ENCODE measurements at places on chromosomes 13 and 19. TPM values are rescaled to one million over a fixed set of nuclear protein-coding genes. Genes with fewer than 3 reads are reported as not detected.

GRCh38 chr19:55276720-55277430, 3.0 kb downstream of the HSPBP1 start:
- no peak overlapping the region for H3K4me3 ChIP-seq
- H3K27ac ChIP-seq: no peak overlapping the region
- H3K36me3 ChIP-seq: peaks cover 6% of the 10 kb centered on the region
- no peaks in the 10 kb centered on the region for H3K27me3 ChIP-seq
- H3K4me1 ChIP-seq: peaks cover 7% of the 10 kb centered on the region

- H3K27ac ChIP-seq: no peak overlapping the region
- no peak overlapping the region for H3K4me3 ChIP-seq
- H3K36me3 ChIP-seq: peaks cover 10% of the 10 kb centered on the region
- no peaks in the 10 kb centered on the region for H3K4me1 ChIP-seq
- H3K27me3 ChIP-seq: no peaks in the 10 kb centered on the region
Measured at GRCh38 chr19:46670813-46671212, 9.8 kb upstream of the DACT3 start.

DNA sequence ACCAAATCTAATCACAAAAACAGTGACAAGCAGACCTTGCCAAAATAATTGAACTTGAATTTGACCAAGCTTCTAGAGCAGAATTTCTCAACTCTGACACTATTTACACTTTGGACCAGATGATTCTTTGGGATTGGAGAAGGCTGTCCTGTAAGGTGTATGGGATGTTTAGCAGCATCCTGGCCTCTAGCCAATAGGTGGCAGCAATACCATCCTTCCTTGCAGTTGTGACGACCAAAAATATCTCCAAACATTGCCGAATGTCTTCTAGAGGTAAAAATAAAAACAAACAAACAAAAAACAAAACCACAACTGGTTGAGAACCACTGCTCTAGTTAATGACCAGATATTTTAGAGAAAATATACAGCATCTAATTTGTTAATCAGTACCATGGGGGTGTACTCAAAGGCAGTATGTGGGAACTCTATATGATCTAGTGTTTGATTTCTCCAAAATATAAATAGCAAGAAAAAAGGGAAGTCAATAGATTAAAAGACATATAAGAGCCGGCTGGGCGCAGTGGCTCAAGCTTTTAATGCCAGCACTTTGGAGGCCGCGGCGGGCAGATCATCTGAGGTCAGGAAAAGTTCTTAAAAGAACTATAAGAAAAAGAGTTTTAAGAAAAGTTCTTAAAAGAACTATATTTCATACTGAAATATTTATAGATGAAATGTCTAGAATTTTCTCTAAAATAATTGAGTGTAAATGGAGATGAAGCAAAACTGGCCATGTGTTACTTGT, 60.9 kb upstream of the ZNF527 start:
- DNase-seq: no peak
- H3K36me3 ChIP-seq: no peaks in the 10 kb centered on the region
- no peaks in the 10 kb centered on the region for H3K4me1 ChIP-seq
- no peak overlapping the region for H3K27ac ChIP-seq
- no peak overlapping the region for H3K4me3 ChIP-seq

GRCh38 chr19:11168568-11168967, 13.0 kb upstream of the SPC24 start:
- no peak for DNase-seq
- no peaks in the 10 kb centered on the region for H3K27me3 ChIP-seq
- peaks cover 24% of the 10 kb centered on the region for H3K4me1 ChIP-seq
- no peak overlapping the region for H3K27ac ChIP-seq
- no peak overlapping the region for H3K4me3 ChIP-seq
- peaks cover 9% of the 10 kb centered on the region for H3K36me3 ChIP-seq

Gene KIR3DL1
- polyA plus RNA-seq: 0.07 TPM

Gene CD70
- not detected for polyA plus RNA-seq

Gene IFNL1
- not detected for polyA plus RNA-seq

Gene HCN2
- 0.13 TPM for polyA plus RNA-seq

Gene CD33
- polyA plus RNA-seq: 5.1 TPM

All from liver (tissue), 10 donors.